ENCODE measurements at places on chromosomes 13 and 19. TPM values are rescaled to one million over a fixed set of nuclear protein-coding genes. Genes with fewer than 3 reads are reported as not detected.

- H3K36me3 ChIP-seq: no peaks in the 10 kb centered on the region
- no peaks in the 10 kb centered on the region for H3K4me1 ChIP-seq
- peak; percentile 27 for DNase-seq
Observed at GRCh38 chr13:32443111-32443510, 15.2 kb upstream of the N4BP2L1 start.

- H3K4me3 ChIP-seq: no peak overlapping the region
- peaks cover 5% of the 10 kb centered on the region for H3K27me3 ChIP-seq
- peaks cover 4% of the 10 kb centered on the region for H3K36me3 ChIP-seq
- no peak for DNase-seq
Observed at GRCh38 chr19:45186509-45187334, 8.1 kb downstream of the BLOC1S3 start.

- H3K27me3 ChIP-seq: peaks cover 2% of the 10 kb centered on the region
- no peaks in the 10 kb centered on the region for H3K36me3 ChIP-seq
- no peak overlapping the region for H3K27ac ChIP-seq
- no peak overlapping the region for H3K4me3 ChIP-seq
- no peak for DNase-seq
- peaks cover 6% of the 10 kb centered on the region for H3K4me1 ChIP-seq
Observed at GRCh38 chr13:51523082-51523518, 61.2 kb upstream of the WDFY2 start.

- peak overlapping the region; percentile 86 for H3K27ac ChIP-seq
- H3K4me1 ChIP-seq: peaks cover 50% of the 10 kb centered on the region
- peaks cover 4% of the 10 kb centered on the region for H3K36me3 ChIP-seq
- peaks cover 8% of the 10 kb centered on the region for H3K27me3 ChIP-seq
- peak overlapping the region; percentile 21 for H3K4me3 ChIP-seq
Observed at GRCh38 chr13:51645761-51646670, 61.8 kb downstream of the WDFY2 start.

GRCh38 chr13:74064805-74065312 lies 69.3 kb downstream of the KLF12 start:
- H3K27me3 ChIP-seq: peaks cover 2% of the 10 kb centered on the region
- no peak for DNase-seq
- no peaks in the 10 kb centered on the region for H3K36me3 ChIP-seq

DNA sequence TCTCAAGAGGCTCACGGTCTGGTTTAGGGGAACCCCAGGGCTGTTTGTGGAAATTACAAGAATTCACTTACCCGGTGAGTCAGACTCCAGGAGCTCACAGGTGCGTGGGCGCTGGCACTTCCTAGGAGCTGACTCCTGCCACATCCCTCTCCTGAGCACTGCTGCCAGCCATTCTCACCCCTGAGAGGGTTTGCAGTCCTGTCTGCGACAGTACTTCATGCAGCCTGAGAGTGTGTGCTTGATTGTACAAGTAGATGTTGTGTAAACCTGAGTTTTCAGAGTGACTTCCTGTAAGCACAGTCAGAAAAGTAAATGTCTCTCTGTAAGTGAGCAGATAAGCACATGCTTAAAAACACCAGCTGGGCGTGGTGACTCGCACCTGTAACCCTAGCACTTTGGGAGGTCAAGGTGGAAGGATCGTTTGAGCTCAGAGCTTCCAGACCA lies 8.1 kb downstream of the MRPL4 start:
- peaks cover 9% of the 10 kb centered on the region for H3K27me3 ChIP-seq
- H3K4me1 ChIP-seq: no peaks in the 10 kb centered on the region
- no peak for DNase-seq
- H3K27ac ChIP-seq: no peak overlapping the region

SLITRK1 gene
- 0.51 TPM for total RNA-seq

MBD3L3 gene
- not detected for total RNA-seq

PLIN4 gene
- 0.13 TPM for total RNA-seq

All from endothelial cell (in vitro differentiated cells).